Stimulated activated CD4-positive, alpha-beta T cell treated with anti-CD3 and anti-CD28 coated beads, Interleukin-15, amount 100 ng/mL, for 24 hours (primary cell): ENCODE measurements at places on chromosomes 13 and 19.

DNA sequence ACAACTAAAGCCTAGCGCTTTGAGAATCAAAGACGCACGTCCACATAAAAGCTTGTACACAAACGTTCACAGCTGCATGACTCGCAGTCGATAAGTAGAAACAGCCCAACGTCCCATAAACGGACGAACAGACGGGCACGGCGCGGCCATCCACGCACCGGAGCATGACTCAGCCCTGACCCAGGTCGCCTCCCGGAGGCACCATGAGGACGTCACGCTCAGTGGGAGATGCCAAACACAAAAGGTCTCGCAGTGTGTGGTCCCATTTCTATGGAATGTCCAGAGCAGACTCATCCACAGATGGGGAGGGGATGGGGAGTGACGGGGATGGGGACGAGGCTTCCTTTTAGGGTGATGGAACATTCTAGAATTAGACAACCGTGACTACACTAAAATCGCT lies 9.4 kb downstream of the POLRMT start:
- DNase-seq = no peak

GRCh38 chr19:47370045-47370611 lies 21.0 kb downstream of the DHX34 start:
- no peak for DNase-seq

- no peak for DNase-seq
These were observed 35.3 kb downstream of the CEBPG start for GRCh38 chr19:33408538-33409434.

- DNase-seq = peak; percentile 23
These were observed 1.2 kb upstream of the P2RY11 start for GRCh38 chr19:10110076-10110971.

DNA sequence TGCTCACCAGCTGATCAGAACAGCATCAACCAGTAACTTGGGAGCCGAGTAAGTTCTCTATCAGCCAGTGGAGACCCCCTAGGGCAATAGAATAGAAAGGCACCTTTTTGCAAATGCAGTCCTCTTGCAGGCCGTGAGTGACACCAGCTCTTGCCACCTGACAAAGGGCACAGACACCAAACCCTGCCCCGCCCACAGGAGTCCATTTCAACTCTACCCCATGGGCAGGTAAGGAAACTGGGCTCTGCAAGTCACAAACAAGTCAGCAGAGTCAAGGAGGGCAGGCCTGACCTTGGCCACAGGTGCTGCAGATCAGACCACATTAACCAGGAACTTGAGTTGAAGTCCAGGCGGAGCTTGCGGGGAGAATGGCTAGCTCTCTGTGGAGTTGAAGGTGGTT lies 77.4 kb upstream of the SPATA13 start:
- no peak for DNase-seq

- DNase-seq = peak; percentile 61
These were observed at the start of gene RUBCNL for GRCh38 chr13:46387064-46387851. Gene RUBCNL (minus strand): TSS chr13:46387252. CDS start chr13:46372475, 14,777 bp downstream.

DNA sequence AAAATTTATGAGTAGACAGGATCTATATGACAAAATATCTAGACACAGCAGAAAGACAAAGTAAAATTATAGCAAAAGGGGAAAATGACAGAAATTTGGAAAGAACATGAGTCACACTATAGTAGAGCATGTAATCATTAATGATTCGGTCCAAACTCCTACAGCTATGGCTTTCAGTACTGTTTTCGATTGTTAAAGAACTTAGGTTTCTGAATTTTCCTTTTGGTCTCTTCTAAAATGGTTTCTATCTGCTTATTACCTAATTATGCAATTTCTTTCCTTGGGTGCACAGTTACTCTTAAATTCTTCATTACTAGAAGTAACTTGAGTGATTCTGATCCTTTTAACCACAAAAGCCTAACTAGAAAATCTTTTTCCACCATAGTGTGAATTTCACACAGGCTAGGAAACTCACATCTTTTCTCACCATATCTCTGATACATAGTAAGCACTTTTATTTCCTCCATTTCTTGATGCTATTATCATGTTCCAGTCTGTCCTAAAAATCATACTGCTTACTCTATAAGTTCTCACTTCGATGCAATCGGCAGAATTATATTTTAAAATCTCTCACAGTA lies 1101.4 kb downstream of the PCDH9 start:
- no peak for DNase-seq

- no peak for DNase-seq
These were observed 24.7 kb downstream of the ZNRF4 start for GRCh38 chr19:5479958-5480357.

DNA sequence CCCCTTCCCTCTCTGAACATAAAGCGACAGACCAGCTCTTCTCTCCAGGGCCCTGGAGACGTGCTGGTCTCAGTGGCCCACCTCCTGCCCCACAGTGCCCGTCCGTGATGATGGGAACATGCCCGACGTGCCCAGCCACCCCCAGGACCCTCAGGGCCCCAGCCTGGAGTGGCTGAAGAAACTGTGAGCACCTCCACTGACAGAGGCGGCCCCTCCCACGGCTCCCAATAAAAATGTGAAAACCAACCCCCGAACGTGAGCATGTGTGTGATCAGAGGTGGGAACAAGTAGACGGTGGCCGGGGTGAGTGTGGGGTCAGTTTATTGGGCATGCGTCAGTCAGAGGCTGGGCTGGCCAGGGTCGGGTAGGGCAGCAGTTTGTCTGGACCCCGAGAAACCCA lies 4.1 kb downstream of the NDUFA3 start:
- DNase-seq = no peak

DNA sequence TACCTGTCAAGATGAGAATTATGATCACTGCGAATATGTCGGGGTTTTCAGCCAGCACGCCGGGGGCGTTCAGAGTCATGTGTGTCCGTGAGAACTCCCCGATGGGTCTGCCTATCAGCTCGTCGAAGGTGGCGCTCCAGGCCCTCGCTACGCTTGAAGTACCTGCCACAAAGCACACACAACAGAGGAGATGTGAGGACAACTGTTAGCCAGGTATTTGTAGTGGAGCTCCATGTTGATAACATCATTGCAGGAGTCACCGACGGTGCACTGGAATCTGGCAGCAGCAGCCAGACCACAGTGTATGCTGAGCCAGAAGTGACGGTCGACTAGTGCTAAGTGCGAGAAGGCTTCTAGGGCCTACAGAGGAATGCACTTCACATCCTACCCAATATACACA lies 62.7 kb downstream of the SLC7A1 start:
- no peak for DNase-seq

GRCh38 chr13:108270442-108270841 lies 924 bp downstream of the TNFSF13B start:
- peak; percentile 2 for DNase-seq

- no peak for DNase-seq
These were observed 28.4 kb downstream of the ZNF844 start for GRCh38 chr19:12092956-12093355.

- DNase-seq = no peak
These were observed 38.8 kb downstream of the CCDC169 start for GRCh38 chr13:36258831-36259230.

GRCh38 chr19:12163826-12164225 lies 930 bp downstream of the ZNF136 start:
- no peak for DNase-seq

DNA sequence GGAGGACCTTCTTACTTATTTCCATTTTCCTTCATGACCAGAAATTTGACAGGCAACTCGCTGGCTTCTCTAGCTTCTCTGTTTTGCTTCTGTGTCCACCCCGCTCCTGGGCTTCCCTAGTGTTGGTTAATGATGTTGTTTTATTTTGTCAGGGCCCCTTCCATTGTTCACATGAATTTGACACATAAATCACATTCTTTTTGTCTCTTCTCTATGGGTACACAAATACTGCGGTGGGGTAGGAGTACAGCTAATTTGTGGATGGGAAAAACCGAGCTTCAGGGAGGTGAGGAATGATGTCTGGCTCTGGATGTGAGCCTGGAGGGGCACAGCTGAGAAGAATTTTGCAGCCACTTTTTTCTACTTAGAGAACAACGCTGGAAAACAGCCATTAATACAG lies 199.8 kb downstream of the DNAJC15 start:
- DNase-seq = no peak

DNA sequence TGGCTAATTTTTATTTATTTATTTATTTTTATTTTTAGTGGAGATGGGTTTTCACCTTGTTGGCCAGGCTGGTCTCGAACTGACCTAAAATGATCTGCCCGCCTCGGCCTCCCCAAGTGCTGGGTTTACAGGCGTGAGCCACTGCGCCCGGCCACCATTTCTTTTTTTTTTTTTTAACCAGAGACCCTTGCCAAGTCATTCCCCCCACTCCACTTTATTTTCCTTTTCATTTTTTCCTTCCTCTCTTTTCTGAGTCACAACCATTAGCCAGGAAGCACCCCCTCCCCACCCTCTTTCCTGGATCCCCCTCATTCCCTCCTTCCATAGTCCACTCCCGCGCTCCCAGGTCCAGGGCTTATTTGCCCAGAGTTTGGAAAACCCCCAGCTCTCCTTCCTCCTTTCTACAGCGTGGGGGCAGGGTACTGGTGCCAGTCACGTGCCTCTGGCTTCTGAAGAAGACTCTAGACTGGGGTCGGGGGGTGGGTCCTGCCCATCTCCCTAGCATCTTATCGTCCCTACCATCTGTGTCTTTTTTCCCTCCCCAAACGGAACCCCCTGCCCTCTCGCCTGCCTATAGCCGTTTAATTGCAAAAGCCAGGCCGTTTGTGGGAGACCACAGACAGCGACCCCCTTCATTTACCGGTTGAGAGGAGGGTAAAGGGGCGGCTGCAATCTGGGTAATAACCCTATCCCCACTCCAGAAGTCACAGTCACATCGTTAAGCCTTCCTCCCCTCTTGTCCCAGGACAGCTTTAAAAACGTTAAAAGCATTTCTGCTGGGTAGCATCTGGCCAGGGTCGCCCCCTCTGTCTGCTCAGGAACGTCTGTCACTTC lies 1.1 kb upstream of the CALR start:
- DNase-seq = peak; percentile 48

DNA sequence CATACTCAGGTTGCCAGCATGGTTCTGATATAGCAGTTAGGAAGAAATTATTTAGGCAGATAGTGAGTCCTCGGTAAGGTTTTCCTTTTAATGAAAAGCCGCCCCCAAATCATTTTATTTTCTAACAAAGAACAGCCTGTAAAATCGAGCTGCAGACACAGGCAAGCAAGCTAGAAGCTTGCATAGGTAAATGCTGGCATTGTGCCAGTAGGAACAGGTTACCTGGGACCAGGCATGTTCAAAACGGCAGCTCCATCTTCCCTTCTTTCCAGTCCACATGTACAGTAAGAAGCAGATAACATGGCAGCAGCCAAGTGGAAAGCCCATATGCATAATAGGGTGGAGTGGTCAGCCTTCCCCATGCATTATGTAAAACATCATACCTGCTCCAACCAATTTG lies 71.1 kb downstream of the UGGT2 start:
- no peak for DNase-seq

DNA sequence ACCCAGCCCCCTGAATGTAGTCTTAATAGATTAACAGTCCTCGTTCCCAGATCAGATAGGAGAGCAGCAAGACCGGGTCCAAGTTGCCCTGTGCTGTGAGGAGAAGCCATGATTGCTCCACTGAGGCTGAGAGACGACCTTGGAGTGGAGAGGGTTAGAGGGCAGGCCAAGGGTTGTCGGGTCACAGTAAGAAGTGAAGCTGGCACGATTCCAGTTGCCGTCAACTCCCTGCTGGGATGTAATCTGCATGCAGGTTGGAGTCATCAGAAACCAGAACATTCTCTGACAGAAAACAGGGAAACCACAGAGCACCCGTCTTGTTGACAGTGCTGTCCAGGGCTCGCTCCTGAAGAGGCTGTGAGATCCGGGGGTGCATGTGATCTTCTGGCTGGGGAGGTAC lies 19.0 kb upstream of the ATP11A start:
- no peak for DNase-seq
